ENCODE measurements at places on chromosomes 5 and 9.
A peak's percentile ranks its signal among the peaks of the same experiment; 100 is the strongest.

DNA sequence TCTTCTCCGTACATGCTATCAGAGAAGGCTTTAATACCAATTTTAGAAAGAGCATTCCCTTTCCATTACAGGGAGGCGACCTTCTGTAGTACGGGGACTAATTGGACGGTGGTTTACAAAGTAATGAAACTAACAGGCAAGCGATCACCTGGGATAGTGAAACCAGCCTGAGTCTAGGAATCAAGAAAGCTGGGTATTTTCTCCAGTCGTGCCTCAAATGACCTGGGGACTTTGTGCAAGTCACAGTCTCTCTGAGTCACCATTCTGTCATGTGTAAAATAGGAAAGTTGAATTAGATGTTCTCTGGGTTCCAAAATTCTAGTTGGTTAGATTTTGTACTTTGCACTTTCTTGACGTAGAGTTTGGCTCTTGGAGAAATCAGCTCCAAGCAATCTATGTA, 22.7 kb upstream of the SSBP2 start:
- DNase-seq: no peak

GRCh38 chr5:61419106-61419505, 87.0 kb downstream of the ZSWIM6 start:
- no peak for DNase-seq

GRCh38 chr9:109811876-109812275, 31.9 kb downstream of the PALM2AKAP2 start:
- DNase-seq: no peak

DNA sequence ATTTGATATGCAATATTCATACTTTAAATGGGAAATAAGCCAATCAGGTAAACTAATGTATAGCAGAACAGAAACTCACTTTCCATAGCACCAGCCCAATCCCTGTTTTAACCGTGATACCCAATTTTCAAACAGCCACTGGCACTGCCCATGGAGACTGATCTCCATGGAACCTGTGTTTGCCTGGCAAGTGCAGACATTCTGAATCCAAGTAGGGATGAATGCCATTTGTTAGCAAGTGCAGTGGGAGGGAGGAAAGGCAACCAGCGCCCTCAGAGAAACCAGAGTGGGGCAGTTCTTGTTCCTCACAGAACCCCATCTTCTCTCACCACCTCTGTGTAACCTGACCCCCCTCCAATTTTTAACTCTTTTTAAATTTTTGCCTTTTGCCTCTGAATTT, 229.1 kb downstream of the CTNND2 start:
- no peak for DNase-seq

GRCh38 chr9:95261890-95262289, 55.6 kb downstream of the FANCC start:
- DNase-seq: no peak

GRCh38 chr5:78594610-78595457, 53.7 kb downstream of the LHFPL2 start:
- no peak for DNase-seq

- no peak for DNase-seq
Observed at GRCh38 chr5:169133531-169133930, 167.4 kb downstream of the SLIT3 start.

- DNase-seq: no peak
Observed at GRCh38 chr5:13510616-13511015, 433.9 kb downstream of the DNAH5 start.

DNA sequence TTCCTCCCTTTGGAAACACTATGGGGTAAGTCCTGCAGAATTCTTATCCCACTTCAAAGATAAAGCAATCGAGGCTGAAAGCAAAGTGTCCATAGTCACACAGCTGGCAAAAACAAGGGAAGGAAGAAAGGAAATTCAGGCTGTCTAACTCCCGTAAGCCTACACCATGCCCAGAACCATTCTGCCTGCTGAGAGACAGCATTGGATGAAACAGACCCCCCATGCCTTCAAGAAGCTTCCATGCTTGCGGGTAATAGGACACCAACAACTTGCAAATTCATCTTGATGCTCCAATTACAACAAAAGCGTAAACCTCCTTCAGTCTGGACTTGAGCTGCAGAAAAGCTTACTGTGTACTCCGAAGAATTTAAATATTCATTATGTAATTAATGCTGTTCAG, 181.1 kb upstream of the WWC1 start:
- no peak for DNase-seq

GRCh38 chr5:79512471-79513307, 1.2 kb downstream of the HOMER1 start:
- no peak for DNase-seq

DNA sequence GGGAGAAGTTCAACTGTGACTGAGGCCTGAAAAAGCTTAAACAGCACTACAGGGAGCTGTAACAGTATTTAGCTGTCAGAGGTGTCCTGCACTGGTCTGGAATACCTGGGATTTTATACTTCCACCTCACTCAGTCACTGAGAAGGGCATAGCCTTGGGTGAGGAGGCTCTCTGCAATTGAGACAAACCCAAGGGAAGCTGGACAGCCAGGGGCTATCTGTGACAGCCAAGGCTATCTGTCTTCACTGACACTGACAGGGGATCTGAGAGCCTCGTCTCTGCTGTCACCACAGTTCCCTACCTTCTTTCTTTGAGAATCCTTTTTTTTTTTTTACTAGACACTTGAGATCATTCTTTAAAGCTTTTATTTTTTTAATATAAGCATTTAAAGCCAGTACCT, 356.2 kb upstream of the CD180 start:
- DNase-seq: no peak

- DNase-seq: no peak
Observed at GRCh38 chr5:15587916-15588315, 87.9 kb downstream of the FBXL7 start.

DNA sequence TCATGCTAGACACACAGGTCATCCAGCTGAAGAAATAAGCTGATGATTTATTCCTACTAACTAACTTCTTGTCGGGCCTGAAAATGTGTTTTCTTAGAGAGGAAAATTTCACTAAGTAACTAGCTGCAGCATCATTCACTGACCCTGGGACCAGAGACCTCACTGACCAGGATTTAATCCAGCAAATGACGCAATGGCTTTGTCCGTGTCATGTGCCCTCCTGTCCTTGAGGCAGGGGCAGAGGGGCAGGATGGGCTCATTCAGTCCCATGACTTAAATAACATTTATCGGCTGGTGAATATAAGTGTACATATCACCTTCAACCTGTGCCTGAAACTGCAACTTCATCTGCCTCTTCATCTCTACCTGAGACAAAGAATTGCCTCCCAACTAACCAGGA, 154.8 kb downstream of the SEMA5A start:
- DNase-seq: no peak

GRCh38 chr9:127557998-127558546, 54.0 kb upstream of the STXBP1 start:
- no peak for DNase-seq

DNA sequence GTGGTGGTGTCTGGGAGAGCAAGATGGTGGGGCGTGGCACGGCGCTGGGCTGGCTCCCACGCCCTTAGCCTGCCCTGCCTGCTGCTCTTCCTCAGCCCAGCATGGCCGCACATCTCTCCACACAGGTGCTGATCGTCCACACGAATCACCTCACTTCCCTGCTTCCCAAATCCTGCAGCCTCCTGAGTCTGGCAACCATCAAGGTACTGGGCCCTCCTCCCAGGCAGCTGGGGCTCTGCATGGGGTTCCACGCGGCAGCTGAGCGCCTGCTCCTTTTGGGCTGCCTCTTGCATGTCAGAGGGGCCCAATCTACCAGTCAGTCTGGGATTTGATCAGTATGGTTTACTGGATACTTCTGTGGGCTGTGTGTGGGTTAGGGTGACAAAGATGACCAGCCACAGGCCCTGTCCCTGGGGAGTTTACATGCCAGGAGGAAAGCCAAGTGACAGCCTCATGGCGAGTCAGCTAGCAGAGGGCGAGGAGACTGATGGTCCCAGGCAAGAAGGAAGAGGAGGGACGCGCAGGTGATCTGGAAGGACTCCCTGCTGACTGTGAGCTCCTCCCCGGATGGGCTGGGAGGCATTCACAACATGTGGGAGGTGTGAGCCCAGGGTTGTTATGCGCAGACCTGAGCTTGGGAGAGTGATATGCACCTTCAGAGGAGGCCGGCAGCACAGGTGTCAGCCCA, 6.0 kb downstream of the LRSAM1 start:
- DNase-seq: no peak

DNA sequence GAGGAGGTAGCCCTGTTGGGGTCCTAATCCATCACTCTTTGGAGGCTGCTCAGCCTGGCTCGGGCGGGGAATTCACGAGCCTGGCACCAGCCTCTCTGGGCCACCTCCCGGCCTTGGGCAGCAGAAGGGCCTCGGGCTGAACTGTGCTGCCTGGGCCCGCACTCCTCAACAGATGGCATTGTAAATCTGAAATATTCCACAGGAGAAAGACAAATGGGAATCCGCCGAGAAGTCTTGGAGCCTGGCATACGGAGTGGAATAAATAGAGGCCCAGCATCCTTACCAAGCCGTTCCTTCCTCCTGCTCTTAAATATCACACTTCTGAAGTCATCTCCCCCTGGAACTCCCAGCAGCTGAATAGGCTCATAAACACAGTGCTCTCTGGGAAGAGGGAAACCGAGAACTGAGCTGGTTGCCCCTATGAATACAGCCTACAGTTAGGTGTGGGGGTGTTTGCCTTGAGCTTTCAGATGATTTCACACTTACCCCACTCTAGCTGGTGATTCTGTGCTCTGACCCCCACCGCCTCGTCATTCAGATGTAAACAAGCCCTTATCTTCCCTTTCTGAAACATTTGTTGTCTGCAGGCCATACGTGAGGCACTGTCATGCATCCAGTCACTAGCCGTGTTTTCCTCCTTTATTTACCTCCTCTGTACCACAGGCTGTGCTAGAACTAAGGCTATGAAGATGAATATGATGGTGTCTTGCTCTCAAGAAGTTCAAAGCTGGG, 455.0 kb upstream of the CLINT1 start:
- no peak for DNase-seq

DNA sequence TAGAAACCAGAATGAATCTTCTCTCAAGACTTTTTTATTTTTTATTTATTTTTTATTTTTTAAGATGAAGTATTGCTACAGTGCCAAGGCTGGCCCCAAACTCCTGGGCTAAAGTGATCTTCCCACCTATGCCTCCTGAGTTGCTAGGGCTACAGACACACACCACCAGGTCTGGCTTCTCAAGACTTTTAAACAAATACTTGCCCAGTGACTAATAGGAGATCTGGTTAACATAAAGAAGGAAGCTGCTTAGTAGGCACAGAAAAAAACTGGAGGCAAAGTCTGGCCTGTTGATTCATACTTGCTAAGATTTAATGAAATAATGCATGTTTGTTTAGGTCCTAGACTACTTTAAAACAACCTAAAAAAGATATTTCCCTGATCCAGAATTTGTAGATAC, 43.8 kb downstream of the SLC38A9 start:
- no peak for DNase-seq

GRCh38 chr5:83124593-83124992, 47.2 kb downstream of the XRCC4 start:
- no peak for DNase-seq

DNA sequence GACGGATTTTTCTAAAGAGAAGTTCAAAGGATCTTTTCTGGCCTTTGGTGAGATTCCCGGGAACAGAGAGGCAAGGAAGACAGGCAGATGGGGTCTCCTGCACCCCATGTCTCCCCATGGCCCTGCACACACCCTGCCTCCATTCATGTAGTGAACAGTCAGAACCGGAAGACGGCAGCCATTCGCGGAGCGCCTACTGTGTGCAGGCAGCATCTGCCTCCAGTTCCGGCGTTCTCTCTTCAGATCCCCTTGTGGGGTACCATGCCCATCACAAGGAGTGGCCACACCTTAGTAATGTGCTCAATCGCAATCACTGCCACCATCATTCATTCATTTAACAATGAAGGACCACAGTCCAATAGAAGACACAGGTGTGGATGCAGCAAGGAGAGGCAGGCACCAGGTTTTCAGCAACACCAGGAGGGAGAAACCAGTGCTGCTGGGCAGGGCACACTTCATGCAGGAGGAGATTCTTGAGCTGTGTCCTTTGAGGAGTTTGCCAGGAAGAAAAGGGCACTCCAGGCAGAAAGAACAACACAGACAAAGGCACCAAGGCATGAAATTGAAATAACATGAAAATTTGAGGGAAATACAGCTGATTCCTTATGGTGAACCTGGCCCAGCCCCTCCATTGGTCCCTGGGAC, 171.5 kb upstream of the PHYKPL start:
- no peak for DNase-seq

GRCh38 chr9:16030528-16031185, 477.8 kb downstream of the CCDC171 start:
- peak; percentile 16 for DNase-seq

- DNase-seq: no peak
Observed at GRCh38 chr9:74117731-74118130, 379.4 kb upstream of the RORB start.

GRCh38 chr9:99046068-99046467, 58.8 kb upstream of the TGFBR1 start:
- no peak for DNase-seq

- DNase-seq: no peak
Observed at GRCh38 chr9:15513335-15513734, 2.6 kb upstream of the PSIP1 start.

GRCh38 chr9:127116957-127117356, 5.5 kb downstream of the ANGPTL2 start:
- no peak for DNase-seq

- no peak for DNase-seq
Observed at GRCh38 chr9:1709347-1709746, 305.8 kb upstream of the SMARCA2 start.

GRCh38 chr9:79952401-79952800, 380.6 kb downstream of the TLE4 start:
- no peak for DNase-seq

DNA sequence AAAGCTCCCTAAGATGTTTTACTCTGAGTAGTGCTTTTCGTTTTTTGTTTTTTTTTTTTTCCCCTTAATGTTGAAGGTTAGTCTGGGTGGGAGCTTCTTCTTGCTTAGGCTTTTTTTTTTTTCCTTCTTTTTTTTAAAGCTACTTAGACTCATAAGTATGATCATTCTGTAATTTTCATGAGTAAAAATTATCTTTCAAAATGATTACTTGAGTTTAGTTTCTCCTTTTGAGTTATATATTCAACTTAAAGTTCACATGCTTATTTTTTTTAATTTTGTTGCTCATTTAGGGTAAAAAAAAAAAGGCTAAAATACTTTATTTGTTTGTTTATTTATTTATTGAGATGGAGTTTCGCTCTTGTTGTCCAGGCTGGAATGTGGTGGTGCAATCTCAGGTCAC, 2.9 kb downstream of the RBM27 start:
- no peak for DNase-seq

DNA sequence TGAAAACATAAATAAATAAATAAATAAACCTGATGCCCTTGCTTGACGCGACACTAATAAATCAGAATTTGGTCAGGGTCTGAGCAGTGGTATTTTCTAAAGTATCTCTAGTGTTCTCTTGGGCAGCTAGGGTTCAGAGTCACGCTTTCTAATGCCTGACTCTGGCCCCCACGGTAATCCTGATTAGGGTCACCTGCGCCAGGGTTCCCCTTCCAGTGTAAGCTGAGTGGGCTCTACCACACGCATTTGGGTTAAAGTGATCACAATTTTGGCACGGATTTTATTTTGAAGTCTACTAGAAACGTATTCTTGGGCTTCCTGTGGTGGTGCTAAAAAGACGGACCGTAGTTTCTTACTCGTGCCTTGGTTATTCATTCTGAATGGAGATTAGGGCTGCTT, 651 bp downstream of the TTC1 start:
- no peak for DNase-seq
